ENCODE measurements at places on chromosomes 2 and 18. TPM values are rescaled to one million over a fixed set of nuclear protein-coding genes. Genes with fewer than 3 reads are reported as not detected.
A peak's percentile ranks its signal among the peaks of the same experiment; 100 is the strongest.

MC4R gene
- polyA plus RNA-seq: not detected

LHCGR gene
- 0.74 TPM for polyA plus RNA-seq

NXPH2 gene
- polyA plus RNA-seq: not detected

GRCh38 chr18:69954719-69955480 is 7.2 kb upstream of the CD226 start:
- DNase-seq: no peak

- DNase-seq: peak; percentile 61
Measured at GRCh38 chr2:109214651-109215371, 85.8 kb downstream of the SH3RF3 start.

GRCh38 chr2:206756816-206757215 is 8.3 kb downstream of the MDH1B start:
- DNase-seq: no peak

DNA sequence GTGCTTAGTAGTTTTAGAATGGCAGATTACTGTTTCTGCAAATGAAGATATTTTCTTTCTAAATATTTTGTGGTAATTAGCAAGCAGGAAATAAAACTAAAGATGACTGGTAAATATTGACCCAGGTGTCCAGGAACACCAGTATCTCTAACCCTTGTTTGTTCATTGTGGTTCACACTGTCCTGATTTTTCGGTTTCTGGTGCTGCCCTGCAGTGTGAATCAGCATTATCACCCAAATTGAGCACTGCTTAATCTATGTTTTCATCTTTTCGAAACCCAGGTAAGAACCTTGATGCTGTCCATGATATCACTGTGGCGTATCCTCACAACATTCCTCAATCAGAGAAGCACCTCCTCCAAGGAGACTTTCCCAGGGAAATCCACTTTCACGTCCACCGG is 167.4 kb downstream of the CAPN13 start:
- DNase-seq: no peak

KIAA2012 gene
- 0.09 TPM for polyA plus RNA-seq

GRCh38 chr18:48538531-48539405 is at the start of gene CTIF:
Gene CTIF, plus strand, starts transcription at chr18:48539031. Its CDS starts 80,535 bp downstream, at chr18:48619566.
- peak; percentile 96 for DNase-seq

PAX8 gene
- polyA plus RNA-seq: 5.6 TPM

DNA sequence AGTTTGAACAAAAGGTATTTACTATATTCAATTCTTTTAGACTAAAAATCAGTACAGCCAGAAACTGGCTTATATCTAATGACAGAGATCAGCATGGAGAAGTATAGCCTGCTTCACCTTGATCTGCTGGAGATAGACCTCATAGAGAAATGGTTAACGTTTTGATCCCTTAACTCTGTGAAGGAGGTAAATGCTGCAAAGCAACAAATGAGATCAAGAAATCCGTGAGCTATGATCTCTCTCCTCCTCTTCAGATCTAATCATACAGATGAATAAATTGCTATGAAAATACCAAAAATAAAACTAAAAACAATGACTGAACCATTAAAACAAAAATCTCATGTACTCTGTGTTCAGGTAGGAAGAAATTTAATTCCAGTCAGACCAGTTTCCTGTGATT is 42.8 kb downstream of the KLHL14 start:
- no peak for DNase-seq

DNA sequence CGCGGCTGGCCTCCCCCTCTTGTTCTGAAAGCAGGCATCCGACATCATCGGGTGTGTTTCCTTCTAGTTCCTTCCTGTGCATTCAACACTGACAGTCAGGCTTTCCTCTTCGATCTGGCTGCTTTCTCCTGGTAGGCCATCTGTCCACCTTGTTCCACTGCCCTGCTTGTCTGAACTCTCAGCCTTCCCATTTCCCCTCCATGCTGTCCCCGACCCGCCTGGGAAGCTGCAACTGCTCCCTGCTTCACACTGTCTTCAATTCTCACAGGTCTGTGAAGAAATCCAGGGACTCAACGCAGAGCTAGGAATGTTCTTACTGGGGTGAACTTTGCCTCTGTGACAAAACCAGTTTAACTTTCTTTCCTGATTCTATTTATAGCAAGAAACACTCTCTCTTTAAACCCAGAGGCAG is 43.0 kb downstream of the KIF3C start:
- DNase-seq: no peak

Data from adrenal gland (tissue), 19 donors.